Cardiac septum (tissue), 1 donor: ENCODE measurements at places on chromosomes 13 and 19.
A peak's percentile ranks its signal among the peaks of the same experiment; 100 is the strongest.

DNA sequence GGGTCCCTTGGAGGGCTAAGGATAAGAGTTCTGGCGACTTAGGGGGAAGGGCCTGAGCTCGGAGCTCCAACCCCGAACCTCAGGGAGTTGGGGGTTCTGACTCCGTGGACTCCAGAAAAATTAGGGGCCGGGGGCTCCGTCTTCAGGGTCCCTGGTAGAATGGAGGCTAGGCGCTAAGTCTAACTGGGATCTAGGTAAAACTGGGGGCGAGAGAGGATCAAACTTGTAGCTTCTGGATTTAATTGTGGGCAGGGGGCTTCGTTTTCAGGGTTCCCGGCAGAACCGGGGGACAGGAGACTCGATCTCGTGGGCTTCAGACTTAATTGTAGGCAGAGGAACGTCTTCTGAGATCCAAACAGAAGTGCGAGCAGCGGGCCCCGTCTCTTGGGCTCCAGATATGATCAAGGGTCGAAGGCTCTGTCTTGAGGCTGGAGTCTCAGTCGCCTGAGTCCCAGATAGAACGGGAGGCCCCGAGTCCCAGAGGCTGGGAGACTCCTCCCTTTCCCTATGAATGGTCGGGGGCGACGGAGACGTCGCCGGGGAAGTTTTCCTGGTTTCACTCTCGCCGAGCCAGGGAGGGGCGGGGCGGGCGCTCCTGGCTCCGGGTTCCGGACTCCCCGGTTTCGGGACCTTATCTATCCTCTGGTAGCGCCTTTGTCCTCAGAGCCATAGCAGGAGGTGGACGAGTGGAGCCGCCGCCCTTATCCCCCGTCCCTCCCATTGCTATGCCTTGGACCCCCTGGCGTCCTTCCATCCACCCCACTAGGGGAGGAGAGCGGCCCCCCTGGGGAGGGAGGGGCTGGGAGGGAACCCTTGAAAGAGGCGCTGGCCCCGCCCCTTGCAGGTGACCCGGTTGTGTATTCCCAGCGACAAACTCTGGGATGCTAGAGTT lies 1.3 kb downstream of the NECTIN2 start:
- DNase-seq, result peak; percentile 87

DNA sequence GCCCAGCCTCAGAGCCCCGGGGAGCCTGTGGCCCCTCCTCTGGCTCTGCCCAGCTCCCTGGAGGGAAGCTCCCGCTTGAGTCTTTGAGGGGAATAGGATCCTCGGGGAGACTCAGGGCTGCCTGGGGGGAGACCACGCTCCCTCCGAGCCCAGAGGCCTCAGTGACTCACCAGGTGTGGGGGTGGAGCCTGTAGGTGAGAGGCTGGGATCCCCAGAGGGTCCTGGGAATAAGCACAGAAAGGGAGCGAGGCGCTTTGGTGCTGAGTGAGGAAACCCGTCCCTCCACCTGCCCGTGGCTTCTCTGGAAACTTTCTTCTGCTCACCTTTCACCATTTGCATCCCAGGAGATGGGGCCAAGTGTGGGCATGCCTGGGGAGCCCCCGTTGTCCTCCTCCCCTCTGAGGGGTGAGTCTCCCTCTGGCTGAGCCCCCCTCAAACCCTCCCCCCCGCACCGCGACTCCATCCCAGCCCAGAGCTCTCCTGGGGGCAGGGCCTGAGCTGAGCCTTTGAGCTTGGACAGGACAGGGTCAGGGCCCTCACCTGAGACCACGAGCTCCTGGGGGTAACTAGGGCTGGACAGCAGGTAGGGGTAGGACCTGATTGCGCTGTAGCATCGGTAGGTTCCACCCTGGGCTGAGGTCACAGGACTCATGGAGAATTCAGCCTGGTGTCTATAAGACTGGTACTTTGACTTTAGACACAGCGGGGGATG lies 2.7 kb downstream of the LILRB5 start:
- no peak for DNase-seq

- DNase-seq, result no peak
Observed at GRCh38 chr13:83895994-83896580, 13.8 kb upstream of the SLITRK1 start.

DNA sequence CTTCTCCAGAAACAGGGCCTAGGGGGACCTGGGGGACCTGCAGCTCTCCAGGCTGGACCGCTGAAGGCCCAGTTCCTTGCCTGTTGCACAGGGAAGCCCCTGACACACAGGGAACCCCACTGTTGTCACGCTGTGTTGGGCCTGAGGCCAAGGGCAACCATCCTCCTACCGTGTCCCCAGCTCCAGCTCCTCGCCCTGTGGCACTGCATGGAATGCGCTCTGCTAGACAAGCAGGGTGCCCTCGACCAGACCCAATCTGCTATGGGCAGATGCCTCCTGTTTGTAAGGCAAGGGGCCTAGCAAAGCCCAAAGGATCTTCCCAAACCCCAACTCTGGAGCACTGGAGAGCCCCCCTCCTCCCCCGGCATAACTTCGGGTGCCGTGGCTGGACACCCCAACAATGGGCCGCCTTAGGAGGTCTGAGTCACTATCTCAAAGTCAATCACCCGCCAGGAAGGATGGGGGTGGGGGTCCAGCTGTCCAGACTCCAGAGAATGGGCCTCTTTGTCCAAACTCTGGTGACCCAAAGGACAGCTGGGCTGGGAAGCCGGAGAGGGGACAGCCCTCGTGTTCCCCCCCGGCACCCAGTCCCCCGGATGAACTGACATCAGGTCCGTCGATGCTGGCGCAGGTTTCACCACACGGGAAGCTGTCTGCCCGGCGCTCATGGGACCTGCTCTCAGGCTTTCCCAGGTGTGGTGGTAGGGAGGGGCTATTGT lies 3.7 kb downstream of the BRSK1 start:
- no peak for DNase-seq

- DNase-seq, result peak; percentile 97
Observed at GRCh38 chr19:9791552-9792205, 23.1 kb upstream of the ZNF846 start.

DNA sequence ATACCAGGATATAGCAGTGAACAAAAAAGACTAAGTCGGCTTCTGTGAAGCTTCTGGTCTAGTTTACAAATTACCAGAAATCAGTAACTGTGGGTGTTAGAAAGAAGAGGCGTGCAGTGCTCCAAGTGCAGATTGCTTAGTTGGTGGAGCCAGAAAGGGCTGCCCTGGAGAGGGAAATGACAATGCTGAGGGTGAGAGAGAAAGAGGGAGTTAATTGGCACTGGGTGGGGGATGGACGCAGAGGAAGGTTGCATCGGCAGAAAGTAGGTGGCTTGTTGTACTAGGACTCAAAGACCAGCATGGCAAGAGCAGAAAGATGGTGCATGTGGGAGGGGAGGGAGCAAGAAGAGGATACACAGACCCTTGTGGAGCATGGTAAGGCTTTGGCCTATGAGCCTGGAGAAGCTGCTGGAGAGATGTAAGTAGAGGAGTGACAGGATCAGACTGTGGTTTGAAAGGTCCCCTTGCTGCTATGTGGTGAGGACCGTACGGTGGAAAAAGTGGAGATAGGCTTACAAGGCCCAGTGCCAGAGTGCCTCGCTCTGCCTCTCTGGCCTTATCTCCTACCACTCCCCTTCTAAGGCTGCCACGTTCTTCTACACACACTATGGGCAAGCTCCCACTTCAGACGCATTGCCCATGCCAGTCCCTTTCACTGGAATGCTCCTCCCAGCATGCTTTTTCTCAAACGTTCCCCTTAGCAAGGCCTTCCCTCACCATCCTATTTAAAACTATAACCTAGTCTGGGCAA lies 13.5 kb downstream of the SMG9 start:
- DNase-seq, result no peak

DNA sequence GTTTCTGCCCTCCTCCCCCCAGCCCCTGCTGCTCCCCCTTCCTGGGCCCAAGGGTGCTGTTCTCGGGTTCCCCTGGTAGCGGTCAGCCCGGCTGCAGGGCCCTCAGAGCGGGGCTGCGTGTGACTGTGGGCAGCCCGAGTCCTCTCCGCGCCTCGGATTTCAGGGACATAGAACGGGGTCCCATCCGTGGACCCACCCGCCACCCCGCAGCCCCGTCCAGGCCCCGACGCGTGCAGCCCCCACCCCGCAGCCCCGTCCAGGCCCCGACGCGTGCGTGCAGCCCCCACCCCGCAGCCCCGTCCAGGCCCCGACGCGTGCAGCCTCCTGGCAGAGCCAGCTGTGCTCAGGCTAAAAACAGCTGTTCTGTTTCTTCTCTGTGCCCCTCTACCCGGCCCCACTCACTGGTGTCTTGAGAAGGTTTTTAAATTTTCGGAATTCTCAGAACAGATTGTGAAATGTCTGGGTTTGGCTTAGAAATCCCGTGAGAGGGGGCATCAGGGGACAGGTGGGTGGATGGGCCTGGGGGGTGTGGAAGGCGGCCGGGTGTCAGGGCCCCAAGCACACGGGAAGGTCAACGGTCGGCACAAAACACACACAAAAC lies 5.5 kb upstream of the PRTN3 start:
- no peak for DNase-seq

DNA sequence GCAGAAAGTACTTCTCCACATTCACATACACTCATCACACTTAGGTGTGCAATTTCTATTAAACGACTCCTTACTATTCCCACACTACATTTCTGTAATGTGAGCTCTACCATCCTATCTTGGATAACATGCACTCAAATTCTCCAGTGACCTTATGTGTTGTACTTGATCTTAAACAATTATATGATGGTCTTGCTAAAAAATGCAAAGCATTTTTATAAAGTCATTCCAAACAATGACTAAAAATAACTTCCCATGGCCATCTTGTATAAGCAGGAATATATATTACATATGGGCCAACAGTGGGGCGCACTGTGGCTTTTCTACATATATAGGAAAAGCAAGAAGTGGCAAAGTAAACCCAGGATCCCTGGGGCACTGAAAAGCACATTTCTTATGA lies 155.5 kb downstream of the FLT1 start:
- no peak for DNase-seq

DNA sequence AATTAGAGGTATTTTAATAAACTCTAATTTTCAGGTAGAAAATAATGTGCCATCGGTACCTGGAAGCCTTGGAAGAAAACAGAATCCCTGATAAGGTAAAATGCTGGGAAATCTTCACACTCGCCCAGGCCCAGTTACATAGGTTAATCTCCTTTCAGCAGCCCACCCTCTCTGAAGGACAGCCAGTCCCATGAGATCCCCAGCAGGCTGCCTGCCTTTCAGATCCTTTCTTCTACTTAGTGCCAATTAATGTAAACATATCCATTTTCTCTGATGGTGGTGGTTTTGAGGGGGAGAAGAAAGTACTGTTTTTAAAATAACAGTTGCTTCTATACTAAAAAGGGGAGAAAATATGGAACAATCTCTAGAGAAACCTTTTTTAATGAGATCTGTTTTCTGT lies 12.2 kb downstream of the SMAD9 start:
- no peak for DNase-seq

- no peak for DNase-seq
Observed at GRCh38 chr13:33202644-33203169, 82.8 kb downstream of the STARD13 start.

DNA sequence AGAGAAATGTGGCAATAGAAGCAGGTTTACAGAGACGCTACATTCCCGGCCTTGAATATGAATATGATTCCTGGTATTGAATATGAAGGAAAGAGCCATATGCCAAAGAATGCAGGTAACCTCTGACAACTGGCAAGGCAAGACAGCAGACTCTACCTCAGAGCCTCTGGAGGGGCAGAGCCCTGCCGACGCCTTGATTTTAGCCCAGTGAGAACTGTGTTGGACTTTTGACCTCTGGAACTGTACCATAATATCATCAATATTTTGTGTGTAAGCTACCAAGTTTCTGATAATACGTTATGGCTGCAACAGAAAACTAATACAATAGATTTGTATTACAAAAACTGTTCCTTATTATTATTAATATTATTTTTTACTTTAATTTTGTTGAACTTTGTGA lies 219.7 kb downstream of the FGF14 start:
- no peak for DNase-seq

- no peak for DNase-seq
Observed at GRCh38 chr13:106523576-106523975, 11.9 kb downstream of the EFNB2 start.

GRCh38 chr19:35766571-35767104 lies 8.7 kb downstream of the PROSER3 start:
- no peak for DNase-seq

DNA sequence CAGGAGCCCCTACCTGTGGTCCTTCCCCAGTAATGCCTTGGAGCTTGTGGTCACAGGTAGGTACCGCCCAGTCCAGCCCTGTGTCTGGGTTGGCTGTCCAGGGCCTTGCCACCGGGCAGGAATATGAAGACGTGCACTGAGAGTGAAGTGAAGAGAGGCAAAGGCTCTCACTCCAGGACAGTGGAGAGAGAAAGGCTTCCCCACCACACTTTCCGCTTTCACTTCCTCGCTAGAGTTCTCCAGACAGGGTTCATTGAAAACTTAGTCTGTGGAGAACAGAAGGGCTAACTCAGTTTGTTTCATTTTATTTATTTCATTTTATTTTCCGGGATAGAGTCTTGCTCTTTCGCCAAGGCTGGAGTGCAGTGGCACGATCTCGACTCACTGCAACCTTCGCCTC lies 14.2 kb downstream of the FCAR start:
- no peak for DNase-seq

DNA sequence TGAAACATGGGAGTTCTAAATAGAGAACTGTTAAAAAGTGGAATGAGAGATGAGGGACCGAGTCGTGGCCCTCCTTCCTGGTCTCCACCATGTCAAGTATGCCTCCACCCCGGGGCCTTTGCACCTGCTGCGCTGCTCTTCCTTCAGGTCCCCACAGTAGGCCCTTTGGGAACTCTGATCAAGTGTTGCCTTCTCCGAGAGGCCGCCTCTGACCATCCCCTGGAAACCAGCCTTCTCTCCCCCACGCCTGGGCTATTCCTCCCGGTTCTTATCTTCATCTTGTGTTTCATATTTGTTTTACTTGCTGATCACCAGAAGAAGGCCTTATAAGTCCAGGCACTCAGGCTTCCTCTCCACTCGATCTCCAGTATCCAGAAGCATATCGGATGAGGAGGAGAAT lies 40.0 kb downstream of the IRS2 start:
- no peak for DNase-seq

DNA sequence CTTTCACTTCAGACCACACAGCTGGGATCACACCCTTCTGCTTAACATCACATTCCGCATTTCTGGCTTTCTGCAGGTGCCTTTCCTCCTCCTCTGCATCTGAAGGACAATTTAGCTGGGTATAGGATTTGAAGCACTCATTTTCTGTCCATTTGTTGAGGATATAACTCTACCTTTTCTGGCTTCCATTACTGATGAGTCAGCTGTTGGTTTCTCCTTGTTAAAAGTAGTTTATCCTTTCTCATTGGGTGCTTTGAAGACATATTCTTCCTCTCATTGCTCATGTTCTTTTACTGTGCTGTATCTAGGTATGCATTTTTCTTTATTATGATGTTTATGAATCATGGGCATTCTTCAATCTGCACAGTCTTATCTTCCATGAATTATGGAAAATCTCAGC lies 199.3 kb upstream of the SOX1 start:
- no peak for DNase-seq

GRCh38 chr13:114044486-114044885 lies 70.6 kb upstream of the C13orf46 start:
- DNase-seq, result no peak
